ENCODE measurements at places on chromosomes 2 and 18.

DNA sequence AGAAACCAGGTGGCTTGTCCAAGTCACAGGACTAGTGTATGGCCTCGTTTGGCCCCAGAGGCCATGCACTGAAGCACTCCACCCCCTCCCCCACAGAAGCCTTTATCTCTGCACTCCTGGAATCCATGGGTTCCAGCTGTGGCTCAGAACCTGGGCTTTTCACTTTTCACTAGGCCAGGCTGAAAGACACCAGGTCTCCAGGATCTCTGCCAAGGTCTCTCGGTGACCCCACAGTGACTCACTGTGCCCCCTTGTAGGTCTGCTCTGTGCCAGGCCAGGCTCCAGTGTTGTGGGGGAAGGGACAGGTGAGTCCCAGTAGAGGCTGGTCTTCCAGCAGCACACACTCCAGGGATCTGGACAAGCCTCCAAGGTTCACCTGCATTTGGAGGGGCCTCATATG, 31.0 kb upstream of the GLI2 start:
- DNase-seq: no peak

DNA sequence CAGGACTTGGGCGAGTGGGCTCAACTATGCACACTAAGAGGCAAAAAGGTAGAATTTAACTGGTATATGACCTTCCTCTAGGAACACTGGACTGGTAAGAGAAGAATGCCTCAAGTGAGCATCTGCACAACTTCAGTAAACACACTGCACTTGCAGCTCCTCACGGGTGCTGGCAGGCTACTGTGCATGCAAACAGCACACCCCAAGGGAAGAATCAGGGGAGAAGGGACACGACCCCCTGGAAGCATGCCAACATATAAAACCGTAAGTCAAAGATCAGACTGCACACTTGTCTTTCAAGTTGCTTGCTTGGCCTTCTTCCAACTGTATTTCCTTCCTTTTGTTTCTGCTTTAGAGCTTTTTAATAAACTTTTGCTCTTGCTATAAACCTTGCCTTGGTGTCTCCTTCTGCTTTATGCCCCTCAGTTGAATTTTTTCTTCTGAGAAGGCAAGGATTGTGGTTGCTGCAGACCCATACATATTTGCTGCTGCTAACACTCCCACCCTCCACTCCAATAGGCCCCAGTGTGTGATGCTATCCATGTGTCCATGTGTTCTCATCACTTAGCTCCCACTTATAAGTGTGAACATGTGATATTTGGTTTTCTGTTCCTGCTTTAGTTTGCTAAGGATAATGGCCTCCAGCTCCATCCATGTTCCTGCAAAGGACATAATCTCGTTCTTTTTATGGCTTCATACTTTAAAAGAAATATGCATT, 263.7 kb upstream of the SPOPL start:
- no peak for DNase-seq

GRCh38 chr2:28274911-28275685, 117.6 kb upstream of the FOSL2 start:
- peak; percentile 91 for DNase-seq

DNA sequence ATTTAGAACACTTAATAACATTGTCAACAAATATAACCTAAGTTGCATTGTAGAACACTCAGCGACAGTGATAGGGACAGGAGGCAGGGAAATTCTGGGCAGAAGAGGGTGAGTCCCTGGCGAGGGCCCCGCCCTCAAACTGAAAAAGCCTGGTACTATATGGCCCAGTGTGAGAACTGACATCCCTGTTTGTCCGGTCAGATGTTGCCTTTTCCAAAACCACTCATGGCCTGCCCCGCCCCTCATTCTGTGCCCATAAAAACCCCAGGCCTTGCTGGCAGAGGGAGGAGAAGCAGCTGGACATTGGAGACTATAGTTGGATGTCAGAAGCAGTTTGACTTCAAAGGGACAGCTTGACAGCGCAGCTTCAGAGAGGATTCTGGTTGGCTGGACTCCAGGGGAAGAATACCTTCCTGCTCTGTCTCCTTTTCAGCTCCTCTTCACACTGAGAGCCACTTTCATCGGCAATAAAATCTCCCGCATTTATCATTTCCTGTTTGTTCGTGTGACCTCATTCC, 47.0 kb downstream of the FAM117B start:
- DNase-seq: no peak

Data from kidney glomerular epithelial cell (primary cell).